ENCODE measurements at places on chromosomes 12 and 14. TPM values are rescaled to one million over a fixed set of nuclear protein-coding genes. Genes with fewer than 3 reads are reported as not detected.

Gene PSEN1
- polyA plus RNA-seq, result 15.8 TPM

Gene SRGAP1
- 15.7 TPM for polyA plus RNA-seq

Gene INHBE
- 23.1 TPM for polyA plus RNA-seq

Gene PDZRN4
- not detected for polyA plus RNA-seq

Gene RNF212B
- not detected for polyA plus RNA-seq

Gene RPL10L
- not detected for polyA plus RNA-seq

Gene SDR9C7
- not detected for polyA plus RNA-seq

Gene NACA
- polyA plus RNA-seq, result 921 TPM

Gene SYNDIG1L
- polyA plus RNA-seq, result not detected

All from BJ (cell line).